ENCODE measurements at places on chromosomes 7 and 10.

DNA sequence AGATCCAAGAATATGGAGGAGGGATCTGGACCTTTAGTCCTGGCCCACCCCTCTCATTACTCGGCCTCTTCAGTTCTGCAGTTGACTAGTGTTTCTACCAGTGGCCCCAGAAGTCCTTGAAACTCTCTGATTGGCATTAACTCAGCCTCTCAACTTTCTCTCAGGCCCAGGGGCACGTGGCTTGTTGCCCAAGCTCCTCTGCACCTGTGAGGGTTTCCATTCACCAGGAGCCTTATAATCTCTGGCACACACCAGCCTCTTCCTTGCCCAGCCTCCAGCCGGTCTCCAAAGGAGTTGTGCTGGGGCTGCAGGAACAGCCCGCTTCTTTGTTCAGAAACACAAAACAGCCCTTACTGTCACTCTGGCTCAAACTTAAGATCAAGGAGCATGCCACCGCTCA, 47.6 kb upstream of the ZPBP start:
- DNase-seq = no peak

- DNase-seq = no peak
These were observed 99.8 kb upstream of the AGBL3 start for GRCh38 chr7:134886353-134887057.

DNA sequence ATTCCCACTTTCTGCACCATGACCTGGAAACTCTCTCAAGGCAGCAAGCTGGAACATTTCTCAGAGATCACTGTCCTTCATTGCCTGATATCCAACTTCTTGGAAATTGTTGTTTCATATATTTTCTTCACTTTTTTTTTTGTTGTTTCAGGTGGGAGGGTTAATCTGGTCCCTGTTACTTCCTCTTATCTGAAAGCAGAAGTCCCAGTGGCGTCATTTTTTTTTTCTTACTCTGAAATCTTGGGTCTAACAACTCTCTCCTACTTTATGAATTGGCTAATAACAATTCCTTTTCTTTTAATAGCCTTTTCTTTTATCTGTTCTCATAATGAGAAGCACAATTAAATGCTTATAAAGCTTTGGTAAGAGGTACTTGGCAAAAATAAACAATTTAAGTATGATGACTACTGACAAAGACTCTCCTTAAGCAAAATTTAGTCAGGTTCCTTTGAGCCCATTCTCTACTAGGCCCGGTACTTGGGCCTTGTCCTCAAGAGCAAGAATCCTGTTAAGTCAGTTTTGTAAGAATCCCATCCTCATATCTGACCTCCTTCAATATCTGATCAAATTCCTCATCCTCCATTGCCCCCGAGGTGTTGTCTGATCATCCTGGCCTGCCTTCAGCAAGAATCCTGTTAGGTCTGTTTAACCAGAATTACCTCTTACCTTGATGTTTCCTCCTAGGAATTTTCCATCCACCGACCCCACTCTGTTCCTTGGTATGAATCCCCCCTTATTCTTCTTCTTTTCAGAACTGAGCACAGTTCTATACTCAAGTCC, 11.5 kb upstream of the CC2D2B start:
- DNase-seq = no peak

GRCh38 chr7:34224281-34224680, 318.9 kb downstream of the BMPER start:
- DNase-seq = no peak

GRCh38 chr7:70533614-70534013, 598.3 kb upstream of the GALNT17 start:
- no peak for DNase-seq

DNA sequence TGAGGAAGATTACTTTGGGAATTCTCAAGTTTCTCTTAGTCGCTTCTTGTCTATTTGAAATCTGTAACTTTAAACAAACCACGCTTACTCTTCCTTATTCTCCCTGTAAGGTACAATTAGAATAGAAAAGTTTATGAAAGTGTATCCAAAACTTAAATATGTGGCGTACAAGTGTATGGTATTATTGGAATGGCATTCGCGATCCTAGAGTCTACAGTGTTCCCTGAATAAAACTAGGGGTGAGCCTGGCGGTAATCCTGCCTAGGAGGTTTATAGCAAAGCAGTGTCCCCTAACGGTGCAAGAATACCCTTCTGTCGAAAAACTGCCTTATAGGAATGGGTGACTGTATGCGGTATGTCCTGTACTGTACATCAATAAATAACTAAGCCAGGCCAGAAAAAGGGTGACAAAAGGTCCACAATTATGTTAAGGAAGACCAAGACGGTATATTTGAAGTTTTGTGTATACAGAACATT, 1.2 kb downstream of the TASOR2 start:
- DNase-seq = no peak

GRCh38 chr7:72467237-72467636, 55.1 kb upstream of the CALN1 start:
- no peak for DNase-seq

DNA sequence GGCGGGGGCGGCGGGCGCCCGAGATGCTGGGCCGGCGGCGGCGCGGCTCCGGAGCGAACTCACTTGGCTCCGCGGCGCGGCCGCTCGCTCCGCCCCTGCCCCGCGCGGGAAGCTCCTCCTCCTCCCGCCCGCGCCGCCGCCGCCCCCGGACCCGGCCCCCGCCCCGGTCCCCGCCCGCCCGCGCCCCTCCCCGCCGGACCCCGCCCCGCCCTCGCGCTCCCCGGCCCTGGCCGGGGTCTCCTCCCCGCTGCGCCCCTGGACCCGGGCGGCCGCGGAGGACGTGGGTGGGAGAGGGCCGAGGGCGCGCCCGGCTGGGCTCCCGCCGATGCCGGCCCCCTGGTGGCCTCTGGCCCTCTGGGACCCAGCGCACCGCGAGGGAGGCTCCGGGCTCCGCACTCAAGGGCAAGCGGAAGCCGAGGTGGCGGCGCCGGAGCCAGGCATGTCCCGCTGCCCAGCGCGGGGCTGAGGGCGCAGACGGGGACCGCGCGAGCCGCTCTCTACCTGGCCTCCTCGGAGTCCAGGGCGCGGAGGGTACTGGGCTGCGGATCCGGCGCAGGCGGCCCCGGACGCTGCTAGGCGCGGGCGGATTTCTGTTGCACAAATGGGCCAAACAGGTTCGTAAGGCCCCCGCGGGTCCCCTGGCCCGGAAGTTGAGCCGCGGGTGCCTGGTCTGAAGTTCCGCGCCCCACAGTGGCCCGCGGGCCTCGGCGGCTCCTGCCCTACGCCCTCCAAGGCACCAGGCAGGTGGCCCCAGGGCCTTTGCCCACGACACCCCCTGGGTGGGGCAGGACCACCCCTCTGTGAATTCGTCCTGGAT, at the start of gene TCERG1L:
Gene TCERG1L, minus strand, starts transcription at position 61 of the 817 bp plus-strand sequence. CDS start 86 bp downstream, outside the sequence.
- no peak for DNase-seq

DNA sequence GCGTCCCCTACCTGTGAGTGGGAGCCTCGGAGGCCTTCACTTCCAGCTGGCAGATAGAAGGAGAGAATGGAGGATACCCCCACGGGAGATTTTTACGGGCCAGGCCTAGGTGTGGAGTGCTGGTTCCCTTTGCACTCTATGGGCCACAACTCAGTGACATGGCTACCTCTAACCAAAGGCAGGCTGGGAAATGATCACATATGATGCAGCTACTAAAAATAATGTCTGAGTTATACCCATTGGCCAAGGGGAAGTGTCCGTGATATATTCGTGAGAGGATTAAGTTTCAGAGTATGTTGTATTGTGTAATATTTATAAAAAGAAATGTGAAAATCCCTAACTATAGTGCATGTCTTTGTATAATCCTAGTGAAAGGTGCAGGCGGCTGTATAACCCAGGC, 13.5 kb upstream of the HIPK2 start:
- no peak for DNase-seq

DNA sequence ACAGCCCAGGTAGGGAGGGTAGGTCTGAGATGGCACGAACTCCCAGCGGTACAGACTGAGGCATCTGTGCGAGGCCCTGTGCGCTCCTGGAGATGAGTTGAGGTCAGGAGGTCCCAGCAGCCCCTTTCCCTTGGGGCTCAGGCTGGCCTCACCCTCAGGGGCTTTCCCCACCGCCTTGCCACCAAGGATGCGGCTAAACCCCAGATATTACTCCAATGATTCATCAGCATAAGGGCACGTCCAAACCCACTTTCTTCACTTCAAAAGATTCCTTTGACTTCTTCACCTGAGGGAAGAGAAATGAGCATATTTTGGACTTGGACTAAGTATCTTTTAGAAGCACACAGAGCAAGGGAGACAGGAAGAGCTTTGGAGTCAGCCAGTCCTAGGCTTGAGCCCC, 20.3 kb downstream of the UROS start:
- no peak for DNase-seq

- no peak for DNase-seq
These were observed 118.8 kb downstream of the SKIDA1 start for GRCh38 chr10:21406595-21407193.

GRCh38 chr10:58625070-58625469, 112.4 kb downstream of the BICC1 start:
- no peak for DNase-seq

- DNase-seq = no peak
These were observed 212.1 kb upstream of the KCND2 start for GRCh38 chr7:120060875-120061274.

DNA sequence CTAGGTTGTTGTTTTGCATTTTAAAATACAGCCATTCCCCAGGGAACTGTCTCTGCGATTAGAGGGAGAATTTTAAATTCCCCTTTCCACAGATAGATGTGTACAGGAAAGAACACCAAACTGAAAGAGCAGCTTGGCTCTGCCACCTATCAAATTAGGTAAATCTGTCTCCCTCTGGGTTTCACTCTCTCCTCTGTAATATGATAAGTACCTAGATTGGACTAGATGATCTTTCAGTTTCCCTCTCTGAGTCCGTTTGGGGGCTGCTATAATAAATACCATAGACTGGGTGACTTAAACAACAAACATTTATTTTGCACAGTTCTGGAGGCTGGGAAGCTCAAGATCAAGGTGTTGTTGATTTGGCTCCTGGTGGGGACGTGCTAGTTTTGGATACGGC, 186.0 kb downstream of the KIF20B start:
- DNase-seq = no peak

GRCh38 chr10:116371737-116372136, 47.5 kb downstream of the CCDC172 start:
- DNase-seq = no peak

GRCh38 chr10:10961072-10961471, 56.6 kb upstream of the CELF2 start:
- no peak for DNase-seq

All from GM19239 (cell line).